ENCODE measurements at places on chromosomes 6 and 20.
A peak's percentile ranks its signal among the peaks of the same experiment; 100 is the strongest.

GRCh38 chr6:105276374-105276773 lies 96.6 kb upstream of the POPDC3 start:
- DNase-seq = no peak

GRCh38 chr6:12851123-12851695 lies 134.6 kb downstream of the PHACTR1 start:
- DNase-seq = no peak

GRCh38 chr20:46010491-46011391 lies 2.0 kb downstream of the MMP9 start:
- no peak for DNase-seq

GRCh38 chr6:78427386-78427785 lies 440.0 kb upstream of the IRAK1BP1 start:
- DNase-seq = no peak

DNA sequence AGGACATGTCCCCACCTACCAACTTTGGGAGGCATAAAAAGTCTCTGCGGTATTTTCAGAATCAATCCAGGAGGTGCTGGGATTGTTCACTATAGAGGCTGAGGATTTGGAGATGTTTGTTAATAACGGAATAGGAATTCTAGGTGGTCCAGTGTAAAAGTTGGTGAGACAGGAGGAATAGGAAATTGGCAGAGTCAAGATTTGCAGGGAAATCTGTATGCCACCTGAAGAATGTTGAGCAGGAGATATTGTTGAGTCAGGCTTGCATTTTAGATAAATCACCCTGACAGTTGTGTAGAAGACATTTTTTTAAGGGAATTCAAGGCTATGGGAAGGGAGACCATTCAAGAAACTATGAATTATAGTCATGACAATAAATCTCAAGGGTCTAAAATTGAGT lies 124.8 kb downstream of the COL12A1 start:
- DNase-seq = no peak

GRCh38 chr6:80382811-80383210 lies 276.3 kb downstream of the BCKDHB start:
- no peak for DNase-seq

DNA sequence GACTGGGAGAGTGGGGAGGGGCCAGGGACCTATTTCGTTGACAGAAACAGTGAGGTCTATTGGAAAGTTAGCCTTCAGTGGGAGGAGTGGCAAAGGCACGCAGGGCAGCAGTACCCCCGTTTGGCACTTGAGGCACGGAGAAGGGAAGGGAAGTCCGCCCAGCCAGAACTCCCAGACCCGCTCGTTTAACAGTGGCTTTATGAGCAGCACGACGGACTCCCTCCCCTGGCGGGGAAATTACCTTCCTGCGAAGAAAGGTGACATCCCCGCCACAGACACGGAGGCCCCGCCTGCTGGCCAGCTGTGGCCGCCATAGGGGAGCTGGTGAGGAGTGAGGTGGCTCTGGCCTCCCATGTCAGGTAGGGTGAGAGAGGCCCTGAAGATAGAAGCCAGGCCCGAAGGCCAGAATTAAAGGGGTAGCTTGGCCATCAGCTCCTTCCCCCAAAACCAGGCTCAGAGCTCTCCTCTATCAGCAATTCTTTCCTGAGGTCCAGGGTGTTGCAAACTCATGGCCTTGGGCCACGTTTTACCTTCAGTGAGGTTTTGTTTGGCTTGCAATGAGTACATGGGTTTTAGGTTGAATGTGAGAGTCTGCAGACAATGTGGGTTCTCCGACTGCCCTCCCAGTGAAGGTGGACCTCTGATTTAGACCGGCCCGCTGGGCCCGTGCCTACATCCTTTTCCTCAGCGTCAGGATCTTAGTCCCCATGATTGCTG lies 123.7 kb downstream of the MRPL14 start:
- no peak for DNase-seq

GRCh38 chr20:24109008-24109407 lies 120.4 kb upstream of the GGTLC1 start:
- DNase-seq = no peak

DNA sequence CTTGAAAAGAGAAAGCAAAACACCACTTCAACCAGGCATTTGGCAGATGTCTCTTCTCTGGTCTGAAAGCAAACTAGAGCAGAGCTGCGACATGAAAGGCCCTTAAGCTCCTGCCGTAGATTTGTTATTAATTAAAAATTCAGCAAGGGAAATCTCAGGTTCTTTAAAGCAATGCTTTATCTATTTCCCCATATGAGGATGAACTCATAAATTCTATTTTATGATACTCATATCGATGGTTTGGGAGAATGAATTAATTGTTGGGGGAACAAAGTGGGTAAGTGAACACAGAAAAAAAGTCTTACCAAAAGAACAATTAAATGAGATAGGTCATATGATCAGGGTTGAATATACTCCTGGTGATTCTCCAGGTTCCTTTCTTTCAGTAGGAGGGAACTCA lies 464.7 kb upstream of the SLC35B3 start:
- DNase-seq = no peak

DNA sequence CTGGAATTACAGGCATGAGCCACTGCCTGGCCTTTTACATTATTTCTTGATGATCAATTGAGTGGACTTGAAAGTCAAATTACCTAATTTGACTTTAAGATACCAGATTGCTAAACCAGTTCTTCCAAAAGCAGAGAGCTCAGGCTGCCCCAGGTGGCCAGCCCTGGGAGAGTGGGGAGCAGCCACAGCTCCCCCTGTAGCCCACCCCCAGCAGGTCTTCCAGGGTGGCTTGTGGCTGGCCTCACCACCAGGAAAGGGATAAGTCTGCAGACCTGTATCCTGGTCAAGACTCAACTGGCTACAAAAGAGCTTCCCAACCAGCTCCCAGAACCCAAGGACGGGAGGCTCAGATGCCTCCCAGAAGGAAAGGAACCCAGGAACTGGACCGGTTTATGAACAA lies 23.8 kb upstream of the AKAP12 start:
- no peak for DNase-seq

GRCh38 chr20:2859330-2860121 lies 13.8 kb upstream of the PTPRA start:
- DNase-seq = no peak

DNA sequence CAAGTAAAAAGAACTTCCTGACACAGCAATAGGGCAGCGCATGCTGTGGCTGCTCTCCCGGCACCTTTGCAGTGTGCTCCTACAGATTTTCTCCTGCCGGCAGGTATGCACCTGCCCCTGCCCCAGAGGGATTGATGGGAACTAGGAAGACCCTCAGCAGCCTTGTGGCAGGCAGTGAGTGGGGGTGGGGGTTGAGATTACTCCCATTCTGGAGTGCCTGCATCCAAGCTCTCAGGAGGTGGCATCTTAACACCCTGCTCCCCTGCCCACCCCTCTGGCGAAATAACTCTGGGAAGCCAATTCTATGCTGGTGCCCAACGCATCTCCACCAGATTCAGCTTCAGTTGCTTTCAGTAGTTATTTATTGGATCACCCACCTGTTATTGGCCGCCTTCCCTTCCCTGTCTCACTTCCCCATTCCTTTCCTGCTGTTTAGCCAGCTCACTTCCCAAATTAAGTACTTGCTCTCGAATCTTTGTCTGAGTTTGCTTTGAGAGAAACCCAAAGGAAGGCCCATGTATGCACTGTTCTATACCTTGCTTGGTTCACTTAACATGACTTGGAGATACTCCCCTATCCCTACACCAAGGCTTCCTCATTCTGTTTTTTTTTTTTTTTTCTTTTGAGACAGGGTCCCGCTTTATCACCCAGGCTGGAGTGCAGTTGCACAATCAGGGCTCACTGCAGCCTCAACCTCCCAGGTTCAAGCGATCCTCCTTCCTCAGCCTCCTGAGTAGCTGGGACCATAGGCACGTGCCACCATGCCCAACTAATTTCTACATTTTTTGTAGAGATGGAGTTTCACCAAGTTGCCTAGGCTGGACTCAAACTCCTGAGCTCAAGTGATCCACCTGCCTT lies 29.3 kb upstream of the SLC23A2 start:
- DNase-seq = no peak

GRCh38 chr6:159899994-159900745 lies 9.4 kb downstream of the MAS1 start:
- no peak for DNase-seq

DNA sequence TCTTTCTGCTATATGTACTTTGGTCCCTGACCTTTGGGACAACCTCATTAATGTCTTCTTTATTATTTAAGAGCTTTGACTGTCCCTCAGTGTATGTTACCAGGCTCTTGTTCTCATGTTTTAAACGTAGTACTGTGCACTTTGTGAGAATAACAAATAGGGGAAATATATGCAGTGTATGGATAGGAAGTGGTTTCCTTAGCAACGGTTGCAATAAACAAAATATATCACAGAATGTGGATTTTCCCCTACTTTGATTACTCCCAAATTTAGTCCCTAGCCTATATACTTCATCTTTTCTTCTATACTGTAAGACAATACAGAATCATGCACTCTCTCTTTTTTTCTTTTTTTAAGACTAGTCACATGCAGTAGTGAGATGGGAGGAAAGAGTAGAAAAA lies 123.8 kb upstream of the AKIRIN2 start:
- DNase-seq = no peak

- no peak for DNase-seq
Observed at GRCh38 chr6:139014945-139015344, 13.6 kb upstream of the ABRACL start.

GRCh38 chr6:135739288-135739687 lies 112.2 kb upstream of the PDE7B start:
- DNase-seq = no peak

DNA sequence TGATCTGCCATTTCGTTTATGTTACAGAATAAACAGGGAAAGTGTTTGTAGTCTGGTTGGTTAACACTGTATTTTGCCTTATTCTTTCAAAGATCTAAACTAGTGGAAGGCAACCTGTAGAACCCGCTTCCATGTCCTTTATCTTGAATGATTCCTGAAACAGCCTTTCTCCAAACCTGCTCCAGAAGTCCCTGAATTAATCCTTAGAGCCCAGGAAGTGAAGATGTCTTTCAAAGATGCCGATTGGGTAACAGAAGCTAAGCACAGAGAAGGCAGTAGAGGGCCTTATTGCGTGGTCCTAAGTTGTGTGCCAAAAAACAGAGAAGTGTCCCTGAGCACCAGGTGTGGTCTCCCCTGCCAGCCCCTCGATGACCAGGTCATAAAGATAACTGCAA lies 19.2 kb upstream of the ZSCAN16 start:
- DNase-seq = no peak

DNA sequence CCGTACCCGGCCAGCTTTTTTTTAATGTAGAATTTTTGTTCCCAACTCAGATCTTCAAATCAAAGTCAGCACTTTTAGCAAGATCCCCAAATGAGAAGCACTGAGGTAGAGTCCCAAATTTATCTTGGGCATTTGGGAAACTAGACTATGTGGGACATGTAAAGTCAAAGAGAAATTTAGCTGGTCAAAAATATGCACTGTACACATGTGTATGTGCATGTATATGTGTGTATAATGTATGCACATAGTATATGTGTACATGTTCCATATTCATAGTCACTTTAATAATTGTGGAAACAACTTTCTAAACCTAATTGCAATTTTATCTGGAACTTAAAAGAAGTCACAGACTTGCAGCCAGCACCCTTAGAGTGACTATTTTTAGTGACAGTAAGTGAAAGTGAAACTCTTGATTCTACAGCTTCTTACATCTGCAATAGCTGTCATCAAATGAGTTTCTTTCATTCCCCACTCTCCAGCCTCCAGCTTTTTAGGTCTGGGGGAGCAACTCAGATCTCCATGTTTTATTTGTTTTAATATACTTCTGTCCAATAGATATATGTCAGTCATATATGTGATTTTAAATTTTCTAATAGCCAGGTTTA lies 53.6 kb downstream of the CDC40 start:
- peak; percentile 6 for DNase-seq

GRCh38 chr6:143357152-143357551 lies 93.3 kb downstream of the ADAT2 start:
- DNase-seq = no peak

GRCh38 chr6:135088818-135089809 lies 34.5 kb upstream of the HBS1L start:
- no peak for DNase-seq

GRCh38 chr6:154579485-154579884 lies 69.0 kb upstream of the CNKSR3 start:
- DNase-seq = no peak

- DNase-seq = no peak
Observed at GRCh38 chr6:26071135-26071534, 16.1 kb upstream of the HFE start.

GRCh38 chr6:4637691-4638433 lies 138.3 kb upstream of the CDYL start:
- no peak for DNase-seq

DNA sequence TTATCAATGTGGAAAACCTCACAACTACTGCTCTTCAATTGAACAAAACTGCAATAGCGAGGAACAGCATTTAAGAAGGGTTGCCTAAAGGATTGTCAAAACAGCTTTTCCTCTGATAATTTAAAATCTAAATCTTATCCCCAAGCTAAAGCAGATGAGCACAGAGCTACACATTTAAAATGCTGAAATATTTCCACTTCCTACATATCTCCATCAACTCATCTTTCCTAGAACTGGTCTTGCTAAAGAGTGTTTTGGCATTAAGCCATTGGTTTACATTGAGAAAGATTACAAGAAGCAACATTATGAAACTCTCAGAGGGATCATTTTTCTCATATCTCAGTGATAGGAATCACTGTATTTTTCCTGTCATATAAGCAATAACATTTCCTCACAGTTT lies 3.6 kb downstream of the OR10C1 start:
- DNase-seq = no peak

GRCh38 chr6:5567890-5568289 lies 306.6 kb downstream of the FARS2 start:
- DNase-seq = no peak

GRCh38 chr6:8904754-8905153 lies 469.4 kb upstream of the SLC35B3 start:
- no peak for DNase-seq

- no peak for DNase-seq
Observed at GRCh38 chr6:123338394-123338793, 298.4 kb downstream of the TRDN start.

DNA sequence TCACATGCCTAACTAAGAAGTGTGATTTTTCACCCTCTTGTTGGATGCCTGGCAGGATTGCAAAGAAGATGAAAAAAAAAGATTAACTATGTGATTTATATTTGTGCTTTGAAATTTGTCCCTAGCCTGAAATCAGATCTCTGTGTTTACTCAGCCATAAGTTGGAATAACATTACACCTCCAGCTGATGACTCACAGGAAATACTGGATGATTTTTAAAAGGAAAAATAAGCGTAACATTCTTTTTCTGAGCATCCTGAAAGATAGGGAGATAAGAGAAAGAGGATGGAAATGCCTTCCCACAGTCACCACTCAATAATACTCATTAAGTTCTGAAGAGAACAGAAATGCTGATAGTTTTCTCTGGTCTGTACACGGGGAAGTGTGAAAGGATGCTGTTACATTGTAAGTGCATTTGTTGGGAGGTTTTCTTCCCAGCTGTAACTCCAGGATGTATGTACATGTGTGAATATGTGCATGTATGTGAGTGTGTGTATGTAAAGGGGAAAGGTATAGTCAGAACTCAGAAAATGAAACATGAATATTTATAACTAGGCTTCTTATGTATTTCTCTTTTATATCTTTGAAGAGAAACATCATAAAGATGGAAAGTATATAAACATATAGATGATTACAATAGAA lies 37.4 kb upstream of the RIPPLY2 start:
- no peak for DNase-seq
